ENCODE measurements at places on chromosomes 5 and 9.

- no peak for DNase-seq
These were observed 140.1 kb downstream of the NR3C1 start for GRCh38 chr5:143263272-143263810.

DNA sequence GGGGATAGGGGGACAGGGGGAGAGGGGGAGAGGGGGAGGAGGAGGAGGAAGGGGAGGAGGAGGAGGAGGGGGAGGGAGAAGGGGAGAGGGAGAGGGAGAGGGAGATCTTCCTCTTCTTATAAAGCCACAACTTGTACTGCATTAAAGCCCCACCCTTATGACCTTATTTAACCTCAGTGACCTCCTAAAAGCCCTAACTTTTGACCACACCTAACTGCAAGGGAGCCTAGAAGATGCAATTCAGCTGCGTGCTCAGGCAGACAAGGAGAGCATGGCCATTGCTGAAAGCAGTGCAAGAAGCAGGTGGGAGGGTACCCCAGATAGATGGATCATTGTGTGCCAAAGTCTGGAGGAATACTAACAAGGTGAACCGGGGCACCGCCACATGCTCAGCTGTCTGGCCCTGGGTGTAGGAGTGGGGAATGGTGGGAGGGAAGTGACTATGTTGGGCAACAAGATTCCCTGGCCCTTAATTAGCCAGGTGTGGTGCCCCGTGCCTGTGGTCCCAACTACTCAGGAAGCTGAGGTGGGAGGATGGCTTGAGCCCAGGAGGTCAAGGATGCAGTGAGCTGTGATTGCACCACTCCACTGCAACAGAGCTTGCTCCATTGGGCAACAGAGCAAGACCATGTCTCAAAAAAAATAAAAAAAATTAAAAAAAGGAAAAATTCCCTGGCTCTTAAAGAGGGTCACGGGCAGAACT, 125.4 kb upstream of the BOD1 start:
- DNase-seq, result no peak

- DNase-seq, result no peak
These were observed 160.9 kb upstream of the POU5F2 start for GRCh38 chr5:93902288-93902687.

DNA sequence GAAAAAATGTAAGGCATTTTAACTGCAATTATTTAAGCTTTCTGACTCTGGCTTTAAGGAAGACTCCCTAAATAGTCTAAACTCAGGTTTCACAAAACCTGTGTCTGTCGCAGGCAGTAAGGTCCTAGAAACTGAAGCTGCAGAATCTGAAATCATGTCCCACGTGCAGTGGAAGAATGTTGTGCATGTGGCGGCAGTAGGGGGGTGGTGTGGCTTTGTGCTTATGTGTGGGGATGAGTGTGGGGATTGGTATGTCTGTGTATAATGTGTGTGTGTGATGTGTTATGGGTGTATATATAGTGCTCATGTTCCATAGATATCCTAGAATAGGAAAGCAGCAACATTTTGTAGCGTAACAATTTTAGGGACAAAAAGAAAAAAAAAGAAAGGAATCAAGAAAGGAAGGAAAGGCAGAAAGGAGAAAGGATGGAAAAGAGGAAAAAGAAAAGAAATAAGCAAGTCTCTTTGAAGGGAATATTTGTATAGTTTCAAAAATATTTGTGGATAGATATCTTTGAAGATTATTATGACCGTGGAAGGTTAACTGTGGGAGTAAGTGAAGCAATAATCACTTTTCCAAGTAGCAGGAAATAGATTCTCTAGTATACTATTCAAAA, 6.6 kb downstream of the ANKDD1B start:
- DNase-seq, result no peak
